CD4-positive, alpha-beta T cell treated with Interleukin-15 for 1 hour (primary cell): ENCODE measurements at places on chromosomes 11 and 22.

- DNase-seq, result no peak
Observed at GRCh38 chr11:65583589-65583988, 7.7 kb downstream of the EHBP1L1 start.

GRCh38 chr11:2187280-2187707 is 15.7 kb upstream of the TH start:
- DNase-seq, result no peak

- no peak for DNase-seq
Observed at GRCh38 chr11:45098929-45099328, 47.5 kb upstream of the PRDM11 start.

DNA sequence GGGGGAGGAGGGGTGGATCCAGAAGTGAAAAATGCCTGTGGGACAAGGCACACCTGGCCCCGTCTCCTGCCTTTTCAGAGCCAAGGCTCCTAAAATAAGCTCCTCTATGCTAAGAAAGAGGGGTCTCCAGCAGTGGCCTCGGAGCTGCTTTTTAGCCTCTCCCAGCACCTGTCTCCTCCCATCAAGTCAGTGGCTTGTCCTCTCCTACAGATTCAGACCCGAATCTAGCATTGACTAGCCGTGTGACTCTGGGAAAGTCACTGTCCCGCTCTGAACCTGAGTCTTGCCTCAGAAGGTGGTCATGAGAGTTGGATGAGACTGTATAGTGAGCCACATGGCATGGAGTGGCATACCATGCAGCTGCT is 90.8 kb upstream of the THY1 start:
- DNase-seq, result no peak

- DNase-seq, result no peak
Observed at GRCh38 chr11:28481616-28482480, 373.7 kb downstream of the METTL15 start.
